ENCODE measurements at places on chromosomes 3 and 15.

GRCh38 chr3:2731843-2732242, 378.3 kb downstream of the IL5RA start:
- no peak for DNase-seq

DNA sequence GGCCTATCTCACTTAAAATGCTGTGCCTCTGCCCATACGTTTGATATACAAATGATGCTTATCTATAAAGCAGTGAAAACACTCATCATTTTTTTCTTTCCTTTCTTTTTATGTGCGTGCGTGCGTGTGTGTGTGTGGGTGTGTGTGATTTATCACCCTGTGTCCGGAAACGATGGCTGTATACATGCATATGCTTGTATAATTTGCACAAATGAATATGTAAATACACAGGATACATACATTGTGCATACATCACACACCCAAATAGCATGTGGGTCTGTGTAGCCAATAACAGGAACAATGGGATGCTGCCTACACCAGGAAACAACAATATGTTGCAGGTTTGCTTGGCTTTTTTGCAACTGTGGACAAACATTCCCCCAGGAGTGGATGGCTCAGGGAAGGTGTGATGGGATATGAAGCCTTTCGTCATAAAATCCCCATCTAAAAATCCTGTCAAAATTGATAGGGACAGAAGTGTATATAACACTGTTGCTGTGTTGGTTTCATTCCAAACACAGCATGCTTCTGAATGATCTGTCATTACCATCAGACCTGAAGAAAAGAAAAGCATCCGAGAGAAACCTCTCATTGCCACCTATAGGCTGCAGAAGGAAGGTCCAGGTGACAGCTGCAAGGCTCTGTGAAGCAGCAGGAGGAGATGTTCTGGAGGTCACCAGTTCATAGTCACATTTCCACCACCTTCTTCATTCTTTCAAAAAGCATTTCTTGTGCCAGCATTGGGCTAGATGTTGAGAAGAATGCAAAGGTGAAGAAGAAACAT, 503.9 kb upstream of the NR2F2 start:
- DNase-seq, result no peak

DNA sequence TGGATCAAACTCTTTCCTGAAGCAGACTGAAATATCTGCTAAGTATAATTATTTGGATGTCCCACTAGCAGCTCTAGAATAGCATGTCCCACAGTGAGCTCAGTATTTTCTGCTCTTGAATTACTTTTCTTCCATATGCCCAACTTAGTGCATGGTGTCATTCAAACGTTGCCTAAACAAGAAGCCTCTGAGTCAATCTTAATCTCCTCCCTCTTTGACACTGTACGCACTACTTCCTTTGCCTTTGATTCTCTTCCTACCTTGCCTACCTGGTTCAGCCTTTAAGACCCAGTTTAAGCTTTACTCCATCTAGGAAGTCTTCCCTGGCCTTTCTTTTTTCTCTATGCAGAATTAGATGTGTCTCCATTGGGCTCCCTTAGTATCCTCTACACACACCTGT, 54.5 kb downstream of the SEC22A start:
- no peak for DNase-seq

- no peak for DNase-seq
These were observed 19.5 kb upstream of the TIMP4 start for GRCh38 chr3:12178091-12178820.

DNA sequence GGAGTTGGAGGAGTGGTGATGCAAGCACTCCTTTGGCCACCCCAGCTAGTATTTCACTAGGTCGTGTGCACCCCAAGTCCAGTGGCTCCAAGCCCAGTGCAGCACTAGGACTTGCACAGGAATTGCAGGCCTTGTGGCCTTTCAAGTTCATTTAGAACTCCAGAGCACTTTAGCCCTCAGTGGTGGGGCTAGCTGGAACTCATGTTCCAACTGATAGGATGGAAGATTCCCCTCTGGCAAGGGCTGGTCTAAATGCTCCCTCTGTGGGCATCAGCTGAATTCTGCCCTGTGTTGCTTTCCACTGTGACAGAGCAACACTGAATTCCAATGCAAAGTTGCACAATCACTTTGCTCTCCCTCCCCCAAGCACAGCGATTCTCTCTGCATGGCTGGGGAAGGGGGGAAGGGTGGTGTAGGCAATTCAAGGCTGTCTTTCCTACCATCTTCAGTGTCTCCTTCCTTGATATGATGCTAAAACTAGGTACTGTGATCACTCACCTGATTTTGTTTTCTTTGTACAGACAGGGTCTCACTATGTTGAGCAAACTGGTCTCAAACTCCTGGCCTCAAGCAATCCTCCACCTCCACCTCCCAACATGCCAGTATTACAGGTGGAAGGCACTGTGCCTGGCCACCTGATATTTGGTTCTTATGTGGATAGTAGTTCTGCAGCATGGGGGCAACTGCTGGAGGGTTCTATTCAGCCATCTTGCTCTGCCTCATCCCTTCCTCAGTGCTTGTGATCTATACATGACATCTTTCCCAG, 10.3 kb downstream of the USF3 start:
- DNase-seq, result no peak

Data from amygdala (tissue), 56 donors.